ENCODE measurements at places on chromosomes 3 and 15.

DNA sequence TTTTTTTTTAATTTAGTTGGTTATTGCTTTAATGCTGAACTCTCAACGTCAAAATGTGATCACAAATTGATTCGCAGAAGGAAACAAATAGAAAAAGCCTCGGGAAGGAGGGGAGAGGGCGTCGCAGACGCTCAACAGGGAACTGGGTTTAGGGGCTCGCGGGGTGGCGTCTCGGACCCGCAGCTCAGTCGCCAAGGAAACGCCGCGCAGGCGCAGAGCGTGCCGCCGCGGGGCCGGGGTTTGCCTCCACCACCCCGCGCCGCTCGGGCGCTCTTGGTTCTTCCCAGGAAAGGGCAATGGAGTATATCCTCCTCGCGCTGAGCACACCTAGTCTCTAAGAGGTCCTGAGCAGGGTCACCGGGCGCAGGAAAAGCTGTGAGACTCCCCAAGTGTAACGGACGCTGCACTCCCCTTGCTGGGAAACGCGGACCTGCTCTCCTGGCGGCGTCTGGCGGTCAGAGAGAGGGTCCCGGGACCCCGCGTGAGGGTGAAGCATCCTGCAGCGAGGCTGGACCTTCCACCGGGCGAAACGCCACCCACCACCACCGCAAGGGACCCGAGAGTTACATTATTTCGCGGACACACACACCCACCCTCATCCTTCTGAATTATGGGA, 753 bp downstream of the PLCH1 start:
- peak; percentile 56 for DNase-seq

- no peak for DNase-seq
Measured at GRCh38 chr3:141063831-141064230, 12.7 kb downstream of the SPSB4 start.

DNA sequence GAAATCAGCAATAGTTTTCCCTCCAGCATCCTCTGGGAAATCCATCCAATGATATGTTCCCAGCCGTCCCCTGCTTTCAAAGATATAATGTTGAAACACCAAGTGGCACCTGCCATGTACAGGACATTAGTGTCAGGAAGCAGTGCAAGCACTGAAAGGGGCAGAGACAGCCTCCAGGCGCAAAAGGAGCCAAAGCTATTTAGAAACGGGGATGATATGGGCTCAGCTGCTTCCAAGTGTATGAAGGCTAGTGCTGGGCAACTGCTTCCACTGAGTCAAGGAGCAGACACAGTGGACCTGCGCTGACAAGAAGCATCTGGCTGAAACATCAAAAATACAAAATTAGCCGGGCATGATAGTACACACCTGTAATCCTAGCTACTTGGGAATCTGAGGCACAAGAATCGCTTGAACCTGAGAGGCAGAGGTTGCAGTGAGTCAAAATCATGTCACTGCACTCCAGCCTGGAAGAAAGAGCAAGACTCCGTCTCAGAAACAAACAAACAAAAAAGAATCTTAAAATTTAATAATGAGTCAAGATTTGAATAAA, 119.7 kb downstream of the AQP9 start:
- no peak for DNase-seq

DNA sequence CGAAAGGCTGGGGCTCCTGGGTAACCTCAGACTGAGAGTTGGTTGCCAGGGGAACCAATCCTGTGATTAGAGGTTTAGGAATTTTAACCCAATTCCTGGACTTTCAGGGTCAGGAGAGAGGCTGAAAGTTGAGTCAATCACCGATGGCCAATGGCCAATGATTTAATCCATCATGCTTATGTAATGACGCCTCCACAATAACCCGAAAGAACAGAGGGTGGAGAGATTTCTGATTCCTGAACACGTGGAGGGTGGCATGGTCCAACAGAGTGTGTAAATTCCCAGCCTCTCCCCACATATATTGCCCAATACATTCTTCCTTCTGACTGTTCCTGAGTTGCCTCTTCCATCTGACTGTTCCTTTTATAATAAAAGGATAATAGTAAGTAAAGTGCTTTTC, 137.2 kb upstream of the CBLB start:
- no peak for DNase-seq

DNA sequence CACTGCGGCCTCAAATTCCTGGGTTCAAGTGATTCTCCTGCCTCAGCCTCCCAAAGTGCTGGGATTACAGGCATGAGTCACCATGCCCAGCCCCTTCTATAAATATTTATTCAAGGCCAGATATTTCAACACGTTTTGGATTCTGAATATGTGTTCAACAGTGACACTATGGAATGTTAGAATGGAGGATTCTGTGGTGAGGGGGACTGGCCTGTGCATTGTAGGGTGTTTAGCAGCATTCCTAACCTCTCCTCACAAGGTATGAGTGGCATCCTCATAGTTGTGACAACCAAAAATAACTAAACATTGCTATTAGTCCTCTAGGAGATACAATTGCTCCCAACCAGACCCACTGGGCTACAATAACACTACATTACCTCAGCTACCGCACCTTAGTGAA, 104.0 kb upstream of the ATP10A start:
- DNase-seq = no peak

GRCh38 chr3:51718547-51719409, 11.9 kb downstream of the GRM2 start:
- DNase-seq = no peak

GRCh38 chr15:39896846-39897245, 23.2 kb downstream of the GPR176 start:
- DNase-seq = no peak

- no peak for DNase-seq
Measured at GRCh38 chr3:45844616-45845015, 2.7 kb upstream of the LZTFL1 start.

- DNase-seq = no peak
Measured at GRCh38 chr3:39519554-39520288, 52.2 kb downstream of the MOBP start.

DNA sequence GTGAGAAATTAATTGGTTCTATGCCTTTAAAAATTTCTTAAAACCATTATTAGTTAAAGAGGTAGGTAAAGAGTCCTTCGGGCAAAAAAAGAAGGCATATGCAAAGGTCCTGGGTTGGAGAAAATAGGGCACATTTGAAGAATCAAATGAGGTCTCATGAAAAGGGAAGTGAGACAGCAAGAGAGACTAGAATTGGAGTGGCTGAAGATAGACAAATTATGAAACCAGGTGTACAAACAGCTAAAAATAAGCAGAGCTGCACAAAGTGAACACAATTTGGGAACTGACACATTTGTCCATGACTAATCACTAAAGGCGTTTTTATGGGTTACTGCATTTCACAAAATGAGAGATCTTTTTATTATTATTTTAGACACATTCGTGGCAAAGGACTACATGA, 581.2 kb downstream of the PYDC2 start:
- no peak for DNase-seq

Data from mesothelial cell of epicardium (in vitro differentiated cells).